ENCODE measurements at places on chromosomes 3 and 15.

GRCh38 chr15:51475736-51476135 is 134.3 kb downstream of the GLDN start:
- no peak for DNase-seq

GRCh38 chr3:172279191-172279640 is 169.0 kb downstream of the GHSR start:
- no peak for DNase-seq

GRCh38 chr3:29926378-29926777 is 645.5 kb downstream of the RBMS3 start:
- no peak for DNase-seq

DNA sequence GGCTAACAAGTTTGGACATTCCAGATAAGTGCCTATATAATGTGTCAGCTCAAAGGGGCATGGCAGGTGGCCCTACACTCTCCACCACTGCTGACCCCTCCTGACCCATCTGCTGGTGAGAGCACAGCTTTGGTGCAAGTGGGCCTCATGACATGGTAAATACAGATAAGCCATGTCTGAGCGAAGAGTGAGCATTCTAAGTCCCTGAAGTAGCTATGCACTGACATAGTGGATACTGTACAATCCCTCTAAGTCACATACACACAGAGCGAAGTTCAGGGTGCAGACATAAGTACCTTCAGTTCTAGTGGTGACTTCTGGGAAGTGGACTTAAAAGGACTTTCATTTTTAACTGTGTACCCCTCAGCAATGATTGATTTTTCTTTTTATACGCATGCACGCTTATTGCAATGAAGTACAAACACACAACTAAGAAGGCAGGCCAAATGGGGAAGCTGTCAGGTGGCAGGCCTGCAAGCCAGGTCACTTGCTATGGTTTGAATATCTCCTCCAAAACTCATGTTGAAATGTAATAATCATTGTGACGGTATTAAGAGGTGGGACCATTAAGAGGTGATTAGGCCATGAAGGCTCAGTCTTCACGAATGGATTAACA is 41.5 kb downstream of the TBC1D2B start:
- peak; percentile 56 for DNase-seq
